ENCODE measurements at places on chromosomes 6 and 20.

DNA sequence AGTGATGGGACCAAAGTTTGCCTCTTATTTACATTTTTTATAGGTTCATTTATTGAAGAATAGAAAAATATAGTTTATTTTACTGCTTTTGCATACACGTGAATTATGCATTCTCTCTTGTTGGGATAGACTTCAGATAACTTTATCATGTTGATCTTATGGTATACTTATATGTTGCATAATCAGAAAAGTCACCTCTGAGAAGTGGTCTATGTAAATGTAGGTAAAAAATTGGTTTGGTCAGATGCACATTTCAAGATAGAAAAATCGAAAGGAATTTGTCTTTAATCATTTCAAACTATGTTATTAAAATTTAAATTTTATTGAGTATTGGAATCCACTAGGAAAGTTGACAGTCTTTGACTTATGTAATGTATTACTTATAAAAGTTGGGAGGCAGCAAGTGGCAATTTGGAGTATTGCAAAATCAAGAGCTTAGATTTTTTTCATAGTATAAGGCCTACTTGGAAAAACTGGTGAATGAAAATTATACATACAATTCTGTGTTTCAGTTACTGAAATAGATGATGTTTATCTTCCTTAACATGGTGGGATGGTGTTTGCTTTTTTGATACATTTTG, 2.4 kb downstream of the PHF3 start:
- no peak for DNase-seq

GRCh38 chr6:44561060-44561623, 173.6 kb downstream of the CDC5L start:
- DNase-seq = no peak

DNA sequence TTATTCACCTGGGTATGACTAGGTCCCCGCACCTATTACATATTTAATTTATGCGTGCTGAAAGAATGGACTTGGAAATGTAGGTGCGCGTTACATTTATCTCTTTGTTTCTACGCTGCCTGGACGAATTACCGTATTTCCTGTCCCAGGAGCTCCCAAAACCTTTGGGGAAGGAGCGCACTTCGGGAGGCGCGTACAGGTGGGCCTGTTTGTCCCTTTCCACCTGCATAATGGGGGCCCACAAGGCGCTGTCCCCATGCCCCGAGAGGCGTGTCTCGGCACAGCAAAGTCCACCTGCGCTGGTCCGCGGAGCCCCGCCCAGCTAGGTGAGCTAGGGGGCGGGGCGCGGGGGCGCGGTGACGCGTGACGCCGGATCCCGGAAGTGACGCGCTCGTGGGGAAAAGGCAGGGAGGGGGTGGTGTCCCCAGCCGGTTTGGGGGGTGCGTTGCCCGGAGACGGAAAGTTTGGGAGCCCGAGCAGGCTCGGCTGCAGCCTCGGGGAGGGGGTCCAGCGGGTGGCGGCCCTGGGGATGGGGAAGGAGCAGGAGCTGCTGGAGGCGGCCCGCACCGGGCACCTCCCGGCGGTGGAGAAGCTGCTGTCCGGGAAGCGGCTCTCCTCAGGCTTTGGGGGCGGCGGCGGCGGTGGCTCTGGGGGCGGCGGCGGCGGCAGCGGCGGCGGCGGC, at the start of gene ANKS1A:
Gene ANKS1A, plus strand, starts transcription at position 382 of the 682 bp plus-strand sequence. Its CDS starts 148 bp downstream, at position 530.
- DNase-seq = peak; percentile 86

DNA sequence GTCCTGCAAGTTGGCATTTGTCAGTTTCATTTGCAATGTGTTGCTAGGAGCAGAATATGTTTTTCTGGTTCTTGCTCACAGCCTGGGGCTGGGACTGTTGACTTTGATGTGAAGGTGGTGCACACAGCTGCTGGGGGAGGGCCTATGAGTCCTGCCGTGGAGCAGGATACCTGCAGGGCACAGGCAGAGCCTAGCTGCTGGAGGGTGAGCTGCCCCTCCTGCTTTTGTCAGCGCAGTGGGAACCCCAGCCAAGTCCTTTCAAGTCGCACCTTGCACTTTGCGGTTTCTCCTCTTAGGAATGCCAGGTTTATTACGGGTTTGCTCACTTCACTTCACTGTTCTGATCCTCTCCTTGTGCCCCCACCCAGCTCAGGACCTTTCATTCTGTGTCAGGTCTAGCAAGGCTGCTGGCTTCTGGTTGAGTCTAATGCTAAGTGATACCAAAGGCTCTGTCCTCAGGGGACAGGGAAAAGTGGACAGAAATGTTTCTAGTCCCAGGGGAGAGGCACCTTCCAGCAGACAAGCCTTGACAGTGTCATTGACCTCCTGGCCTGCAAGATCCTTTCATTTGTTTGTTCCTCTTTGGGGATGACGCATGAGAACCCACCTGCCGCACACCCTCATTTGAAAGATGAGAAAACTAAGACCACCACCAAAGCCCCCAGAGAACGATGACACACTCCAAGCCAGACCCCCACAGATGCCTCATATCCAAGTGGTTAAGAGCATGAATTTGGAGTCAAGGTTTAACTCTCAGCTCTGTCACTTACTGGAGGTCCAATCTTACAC, 2.7 kb upstream of the SPO11 start:
- no peak for DNase-seq

DNA sequence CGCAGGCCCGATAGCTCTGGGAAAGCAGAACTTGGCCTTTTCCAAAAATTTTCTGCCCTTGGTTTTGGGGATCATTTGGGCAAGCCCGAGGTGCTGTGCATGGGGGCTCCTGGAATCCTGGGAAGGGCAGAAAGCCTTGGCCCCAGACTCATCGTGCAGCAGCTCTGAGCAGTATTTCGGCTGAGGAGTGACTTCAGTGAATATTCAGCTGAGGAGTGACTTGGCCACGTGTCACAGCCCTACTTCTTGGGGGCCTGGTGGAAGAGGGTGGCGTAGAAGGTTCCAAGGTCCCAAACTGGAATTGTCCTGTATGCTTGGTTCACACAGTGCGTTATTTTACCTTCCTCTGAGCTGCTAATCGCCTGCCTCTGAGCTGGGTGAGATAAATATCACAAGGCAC, 1.1 kb upstream of the BMP2 start:
- DNase-seq = no peak

DNA sequence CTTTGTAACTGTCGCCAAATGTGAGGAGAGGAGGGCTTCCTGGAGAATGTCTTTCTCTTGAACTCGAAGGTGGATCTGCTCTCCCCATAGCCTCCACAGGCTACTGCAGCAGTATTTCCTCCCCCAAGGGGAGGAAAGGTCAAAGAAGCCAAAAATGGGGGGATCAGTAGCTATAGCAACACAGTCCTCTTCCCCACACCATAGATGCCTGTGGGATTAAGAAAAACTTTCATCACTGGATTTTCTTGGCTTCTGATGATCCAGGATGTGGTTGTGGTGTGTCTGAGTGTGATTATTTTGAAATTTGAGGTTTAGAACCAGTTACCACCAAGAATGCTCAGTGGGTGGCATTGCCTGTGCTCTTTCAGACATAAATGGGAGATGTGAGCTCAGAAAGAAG, 140.1 kb upstream of the SPACA1 start:
- DNase-seq = no peak

DNA sequence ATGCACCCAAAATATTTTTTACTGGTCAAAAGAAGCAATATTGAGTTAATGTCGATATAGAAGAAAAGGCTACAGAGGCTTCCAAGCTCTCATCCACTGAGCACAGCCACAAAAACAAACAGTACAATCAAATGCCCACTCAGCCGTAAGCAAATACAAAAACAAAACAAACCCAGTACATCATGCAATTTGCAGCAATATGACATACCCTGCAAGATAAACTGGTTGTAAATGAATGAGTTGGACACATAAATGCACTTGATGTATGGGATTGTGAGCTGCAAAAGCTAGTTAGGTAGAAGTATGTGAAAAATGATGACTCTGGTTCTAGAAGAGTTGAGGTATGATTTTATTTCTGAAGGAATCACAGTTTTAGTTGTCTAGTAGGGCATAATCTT, 83.9 kb downstream of the SESN1 start:
- DNase-seq = no peak

GRCh38 chr20:61631751-61632150, 379.7 kb downstream of the CDH4 start:
- no peak for DNase-seq

- DNase-seq = no peak
Observed at GRCh38 chr20:41524980-41525613, 93.1 kb downstream of the CHD6 start.

DNA sequence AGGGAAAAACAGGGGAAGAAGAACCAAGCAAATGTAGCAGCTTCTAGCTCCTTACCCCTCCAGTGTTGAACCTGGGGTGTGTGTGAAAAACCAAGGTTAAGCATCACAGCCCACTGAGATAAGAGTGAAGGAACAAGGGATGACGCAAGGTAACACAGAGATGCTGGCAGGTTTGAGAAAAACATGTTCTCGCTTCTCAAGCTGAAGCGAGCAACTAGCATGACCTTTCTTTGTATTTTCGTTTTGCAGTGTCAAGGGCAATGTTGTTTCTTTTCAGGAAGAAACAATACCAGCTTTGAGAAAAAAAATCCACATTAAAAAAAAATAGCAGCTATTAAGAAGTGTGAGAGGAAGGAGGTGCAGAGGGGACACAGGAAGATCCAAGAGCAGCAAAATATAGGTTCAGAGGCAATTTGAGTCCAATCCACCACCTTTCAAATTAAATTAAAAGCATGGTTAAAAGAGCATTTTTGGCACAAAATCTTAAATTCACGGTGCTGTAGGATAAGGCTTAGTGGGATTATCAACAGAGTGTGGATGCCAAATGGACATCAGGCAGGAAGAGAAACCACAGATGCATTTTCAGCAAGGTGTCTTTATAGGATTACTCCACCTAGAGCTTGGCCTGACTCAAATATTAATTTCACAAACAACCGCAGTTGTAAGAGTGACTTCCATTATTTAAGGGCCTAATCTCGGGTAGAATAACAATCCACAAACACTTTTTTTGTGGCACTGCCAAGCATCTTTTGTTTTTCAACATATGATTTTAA, 70.9 kb downstream of the SYNE1 start:
- no peak for DNase-seq

DNA sequence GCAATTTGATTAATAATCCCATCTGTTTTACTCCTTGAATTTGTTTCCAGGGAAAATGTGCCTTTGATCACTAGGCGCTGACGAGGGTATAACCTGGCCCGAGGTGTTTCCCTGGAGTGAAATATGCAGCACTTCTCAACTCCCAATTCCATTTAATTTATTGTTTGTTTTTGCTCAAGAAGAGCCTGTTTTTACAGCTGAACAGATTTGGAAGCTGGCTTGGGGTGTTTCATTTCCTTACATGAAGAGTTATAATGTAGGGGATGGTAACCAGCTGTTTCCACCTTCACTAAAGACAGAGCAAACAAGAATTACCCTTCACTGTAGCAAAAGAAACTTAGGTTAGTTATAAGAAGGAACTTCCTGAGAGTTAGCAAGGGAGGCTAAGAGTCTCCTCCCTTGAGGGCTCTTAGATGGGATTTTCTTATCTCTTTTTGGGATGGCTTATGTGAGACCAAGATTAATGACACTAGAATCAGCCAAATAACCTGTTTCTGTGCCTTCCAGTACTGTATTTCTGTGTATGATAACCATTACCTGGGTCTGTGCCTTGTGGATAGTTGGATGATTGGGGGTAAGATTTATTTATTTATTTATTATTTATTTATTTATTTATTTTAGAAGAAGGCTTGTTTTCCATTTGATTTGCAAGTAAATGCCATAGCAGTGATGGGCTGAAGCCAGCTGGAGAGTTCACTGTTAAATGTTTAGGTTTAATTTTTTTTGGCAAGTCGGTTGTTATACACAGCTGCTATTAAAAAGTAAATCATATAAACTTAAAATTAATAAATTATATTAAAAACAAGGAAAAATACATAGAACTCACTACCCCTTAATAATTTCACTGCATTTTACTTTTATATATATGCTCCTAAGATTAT, 162.2 kb upstream of the BMP2 start:
- DNase-seq = no peak

DNA sequence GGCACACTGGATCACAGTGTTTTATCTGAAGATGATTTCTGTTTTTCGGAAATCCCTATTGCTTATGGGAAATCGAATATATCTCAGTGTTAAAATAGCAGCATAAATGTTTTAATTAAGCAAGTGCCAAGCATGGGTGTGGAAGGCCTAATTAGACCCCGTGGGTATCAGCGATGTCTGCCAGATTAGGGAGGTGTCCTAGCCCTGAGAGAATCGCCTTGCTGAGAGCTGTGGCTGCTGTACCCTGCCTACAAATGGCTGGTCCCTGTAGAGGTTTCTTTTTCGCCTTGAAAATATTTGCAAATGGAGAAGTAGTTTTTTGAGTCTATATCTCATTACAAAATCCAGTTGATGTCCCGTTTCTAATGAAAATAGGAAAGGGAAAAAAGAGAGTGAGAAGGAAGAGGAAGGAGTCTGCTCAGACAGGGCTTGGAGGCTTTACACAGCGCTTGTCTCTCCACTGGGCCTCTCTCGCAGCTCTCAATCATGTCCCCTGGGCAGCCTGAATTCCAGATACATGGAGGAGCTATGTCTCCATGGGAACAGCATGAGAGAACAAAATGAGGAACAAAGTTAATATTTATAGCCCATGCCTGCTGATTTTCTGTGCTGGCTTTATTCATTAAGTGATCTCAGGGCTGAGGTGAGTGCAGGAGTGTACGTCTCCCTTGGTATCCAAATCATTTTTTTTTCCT, 35.2 kb upstream of the BCLAF1 start:
- no peak for DNase-seq

DNA sequence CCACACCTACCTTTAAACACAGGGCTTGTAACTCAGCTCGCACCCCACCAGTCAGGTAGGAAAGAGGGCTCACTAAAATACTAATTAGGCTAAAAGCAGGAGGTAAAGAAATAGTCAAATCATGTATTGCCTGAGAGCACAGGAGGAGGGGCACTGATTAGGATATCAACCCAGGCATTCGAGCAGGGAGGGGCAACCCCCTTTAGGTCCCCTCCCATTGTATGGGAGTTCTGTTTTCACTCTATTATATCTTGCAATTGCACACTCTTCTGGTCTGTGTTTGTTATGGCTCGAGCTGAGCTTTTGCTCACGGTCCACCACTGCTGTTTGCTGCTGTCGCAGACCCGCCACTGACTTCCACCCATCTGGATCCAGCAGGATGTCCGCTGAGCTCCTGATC, 657.2 kb downstream of the PRIM2 start:
- DNase-seq = no peak

GRCh38 chr6:149449831-149450678, 34.8 kb downstream of the ZC3H12D start:
- no peak for DNase-seq

GRCh38 chr6:148451690-148452089, 109.1 kb downstream of the SASH1 start:
- DNase-seq = no peak

DNA sequence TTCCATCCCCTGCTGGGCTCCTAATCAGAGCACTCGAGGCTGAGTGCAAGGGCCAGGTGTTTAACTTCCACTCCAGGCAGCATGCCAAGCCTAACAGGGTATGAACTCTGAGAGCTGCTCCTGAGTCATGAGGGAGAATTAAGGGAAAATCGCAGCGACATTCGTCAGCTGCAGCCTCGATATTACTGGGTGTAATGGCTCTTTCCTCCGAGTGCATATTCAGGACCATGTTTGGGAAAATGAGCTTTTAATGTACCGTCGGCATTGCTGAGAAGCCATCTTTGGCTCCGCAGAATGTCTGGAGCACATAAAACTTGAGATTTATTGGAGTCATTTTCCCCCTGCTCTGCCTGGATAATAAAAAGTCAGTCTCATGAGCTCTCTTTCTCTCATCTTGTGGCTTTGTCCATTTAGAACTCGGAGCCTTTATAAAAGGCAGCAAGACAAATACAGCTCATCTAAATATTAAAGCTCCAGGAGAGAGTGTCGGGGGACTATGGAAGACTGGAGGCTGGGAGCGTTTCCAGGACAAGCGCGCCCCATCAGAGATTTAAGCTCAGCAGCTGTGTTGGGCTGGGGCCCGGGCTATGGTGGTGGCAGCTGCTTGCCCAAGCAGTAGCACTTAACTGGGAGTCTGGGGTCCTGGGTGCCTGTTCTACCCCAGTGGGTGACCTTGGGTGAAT, 103.7 kb downstream of the TOX2 start:
- no peak for DNase-seq
